Activated naive CD4-positive, alpha-beta T cell (primary cell): ENCODE measurements at places on chromosomes 2 and 18.

GRCh38 chr2:74384051-74384450 is 3.9 kb upstream of the DCTN1 start:
- DNase-seq = no peak

GRCh38 chr2:233093721-233094120 is 33.6 kb downstream of the INPP5D start:
- no peak for DNase-seq

GRCh38 chr2:191012845-191013681 is 908 bp downstream of the STAT1 start:
- DNase-seq = no peak

- DNase-seq = no peak
These were observed 132.2 kb downstream of the TDRD15 start for GRCh38 chr2:21256006-21256405.

DNA sequence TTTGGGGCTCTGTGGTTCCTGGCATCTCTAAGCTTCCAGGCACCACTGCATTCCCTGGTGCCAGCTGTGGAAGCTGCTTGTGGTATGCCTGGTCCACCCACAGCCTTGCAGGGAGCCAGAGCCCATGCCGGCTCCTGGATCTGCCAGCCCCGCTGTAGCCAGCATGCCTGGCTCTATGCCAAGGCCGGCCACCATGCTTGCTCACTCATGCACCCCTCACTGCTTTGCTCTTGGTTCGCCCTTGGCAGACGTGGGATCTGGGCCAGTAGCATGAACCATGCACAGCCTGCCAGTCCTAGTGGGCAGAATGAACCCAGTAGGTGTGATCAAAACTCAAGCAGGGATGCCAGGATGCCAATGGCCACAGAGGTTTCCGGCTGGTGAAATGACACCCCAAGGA is 634.2 kb upstream of the TMEFF2 start:
- DNase-seq = no peak

- DNase-seq = no peak
These were observed 688 bp downstream of the CDH20 start for GRCh38 chr18:61333746-61334490.

DNA sequence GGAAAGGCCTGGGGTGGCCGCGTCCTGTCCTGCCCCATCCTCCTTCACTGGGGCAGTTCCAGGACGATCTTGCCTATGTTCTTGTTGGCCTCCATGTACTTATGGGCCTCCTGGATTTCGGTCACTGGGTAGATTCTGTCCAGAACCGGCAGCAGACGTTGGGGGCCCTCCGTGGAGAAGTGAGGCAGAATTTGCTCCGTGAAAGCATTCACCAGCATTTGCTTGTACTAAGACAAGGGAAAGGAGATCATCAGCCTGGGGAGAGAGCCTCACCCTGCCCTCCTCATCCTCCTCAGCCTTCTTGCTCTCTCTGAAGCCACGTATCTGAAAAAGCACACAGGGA is 1.4 kb upstream of the SF3B6 start:
- DNase-seq = no peak

GRCh38 chr2:43313642-43314017 is 87.2 kb upstream of the ZFP36L2 start:
- no peak for DNase-seq

DNA sequence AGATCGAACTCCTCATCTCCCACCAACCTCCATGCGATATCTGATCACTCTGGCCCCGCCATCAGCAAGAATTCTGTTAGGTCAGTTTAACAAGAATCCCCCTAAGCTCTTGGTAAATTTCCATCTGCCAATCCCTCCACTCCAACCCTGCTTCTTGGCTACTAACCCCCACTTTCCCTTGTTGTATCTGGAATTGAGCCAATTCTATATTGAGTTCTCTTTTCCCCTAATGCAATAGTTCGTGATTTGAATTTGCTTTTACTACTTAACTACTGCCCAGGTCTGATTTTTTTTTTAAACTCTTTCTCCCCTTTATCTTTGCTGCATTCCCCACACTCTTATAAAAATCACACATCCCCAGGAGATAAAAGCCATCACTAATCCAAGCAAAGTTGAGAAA is 159.3 kb upstream of the STK17B start:
- DNase-seq = no peak

DNA sequence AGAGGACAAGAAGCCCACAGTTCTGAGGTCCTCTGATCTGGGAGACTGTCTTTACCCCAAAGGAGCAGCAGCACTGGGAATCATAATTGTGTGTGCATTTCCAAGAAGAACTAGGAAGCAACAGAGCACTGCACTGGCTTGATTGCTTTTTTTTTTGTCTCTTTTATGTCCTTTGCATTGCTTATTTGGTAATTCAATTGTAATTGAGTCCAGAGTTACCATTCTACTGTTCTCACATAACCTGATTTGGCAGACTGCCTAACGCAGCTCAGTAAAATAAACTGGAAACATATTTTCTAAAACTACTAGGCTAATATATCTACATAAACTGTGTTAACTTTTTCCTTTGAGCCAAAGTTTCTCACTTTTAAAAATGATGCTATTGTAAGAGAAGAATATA is 190.3 kb upstream of the SLC8A1 start:
- DNase-seq = no peak

GRCh38 chr18:2960983-2961696 is 51.8 kb downstream of the LPIN2 start:
- no peak for DNase-seq

DNA sequence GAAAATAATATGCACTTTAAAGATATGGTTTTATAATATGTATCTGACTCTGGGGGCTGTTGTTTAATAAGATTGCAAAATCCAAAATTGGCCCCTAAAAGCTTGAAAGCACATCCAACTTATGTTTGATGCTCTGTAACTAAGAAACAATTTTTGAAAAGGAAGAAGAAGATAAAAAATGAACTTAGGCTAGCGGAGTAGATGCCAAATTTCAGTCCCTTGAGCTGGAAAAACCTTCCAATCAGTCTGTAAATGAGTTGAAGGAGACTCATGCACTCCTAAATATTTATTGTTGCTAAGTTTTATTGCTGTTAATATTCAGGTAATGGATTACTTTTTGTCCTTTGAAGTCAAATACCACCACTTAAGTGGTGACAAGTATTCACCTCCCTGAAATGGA is 465.0 kb downstream of the ZEB2 start:
- DNase-seq = no peak

DNA sequence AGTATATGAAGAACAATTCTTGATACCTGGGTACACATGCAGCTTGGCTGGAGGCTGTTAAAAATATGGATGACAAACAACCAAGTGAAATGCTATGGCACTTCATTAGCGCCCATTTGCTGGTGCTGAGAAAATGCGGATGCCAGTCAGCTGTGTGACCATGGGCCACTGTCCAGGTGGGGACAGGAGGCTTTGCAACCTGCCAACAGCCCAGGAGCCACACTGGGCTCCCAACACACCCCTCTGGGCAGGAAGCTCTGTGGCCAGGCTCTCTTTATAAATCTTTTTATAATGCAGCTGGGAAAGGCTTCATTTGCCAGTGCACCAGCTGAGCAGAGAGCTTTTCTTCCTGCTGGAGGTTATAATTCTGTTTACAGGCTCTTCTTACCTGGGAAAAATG is 19.9 kb downstream of the RNF144A start:
- no peak for DNase-seq

- no peak for DNase-seq
These were observed 555.6 kb downstream of the CCDC85A start for GRCh38 chr2:56739413-56739812.

DNA sequence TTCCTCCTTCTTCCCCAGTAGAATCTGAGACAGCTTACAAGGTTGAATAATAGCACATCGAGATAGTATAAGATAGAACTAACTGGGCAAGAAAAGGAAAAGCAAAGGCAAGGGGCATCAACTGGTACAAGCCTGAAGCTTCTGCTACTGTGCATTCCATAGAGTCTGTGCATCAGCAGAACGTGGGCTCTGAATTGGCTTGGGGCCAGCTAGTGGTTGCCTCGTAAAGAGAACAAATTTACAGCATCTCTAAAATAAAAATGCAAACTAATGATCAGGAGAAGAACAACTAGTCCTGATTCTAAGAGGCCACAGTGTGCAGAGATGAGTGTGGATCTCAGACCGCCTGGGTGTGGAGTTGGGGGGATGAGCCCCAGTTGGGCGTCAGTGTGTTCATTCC is 36.6 kb downstream of the UPP2 start:
- DNase-seq = no peak

GRCh38 chr2:120897399-120897798 is 161.7 kb downstream of the GLI2 start:
- DNase-seq = no peak

- DNase-seq = no peak
These were observed 71.1 kb downstream of the BIRC6 start for GRCh38 chr2:32427672-32428610.

- peak; percentile 53 for DNase-seq
These were observed 467 bp downstream of the PUM2 start for GRCh38 chr2:20350041-20350712.

DNA sequence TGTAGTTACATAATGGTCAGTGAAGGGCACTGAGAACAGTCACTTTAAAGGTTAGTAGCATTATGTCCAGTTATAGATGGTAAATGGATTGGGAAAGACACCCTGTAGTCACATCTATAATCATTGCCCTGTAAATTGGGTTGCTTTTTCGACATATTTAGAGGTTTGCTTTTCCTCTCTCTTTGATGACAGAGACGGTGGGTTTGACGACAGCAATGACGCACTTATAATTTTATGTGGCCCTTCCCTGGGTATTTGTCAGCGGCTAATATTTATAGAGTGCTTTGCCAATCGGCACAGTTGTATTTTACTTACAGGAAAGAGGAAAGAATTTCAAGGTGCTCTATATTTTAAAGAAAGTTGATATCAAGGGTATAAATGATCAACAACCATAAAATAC is 2.8 kb downstream of the CPS1 start:
- DNase-seq = no peak

GRCh38 chr18:64283059-64283458 is 134.2 kb upstream of the LINC00305 start:
- DNase-seq = no peak
